ENCODE measurements at places on chromosomes 1 and 21.

DNA sequence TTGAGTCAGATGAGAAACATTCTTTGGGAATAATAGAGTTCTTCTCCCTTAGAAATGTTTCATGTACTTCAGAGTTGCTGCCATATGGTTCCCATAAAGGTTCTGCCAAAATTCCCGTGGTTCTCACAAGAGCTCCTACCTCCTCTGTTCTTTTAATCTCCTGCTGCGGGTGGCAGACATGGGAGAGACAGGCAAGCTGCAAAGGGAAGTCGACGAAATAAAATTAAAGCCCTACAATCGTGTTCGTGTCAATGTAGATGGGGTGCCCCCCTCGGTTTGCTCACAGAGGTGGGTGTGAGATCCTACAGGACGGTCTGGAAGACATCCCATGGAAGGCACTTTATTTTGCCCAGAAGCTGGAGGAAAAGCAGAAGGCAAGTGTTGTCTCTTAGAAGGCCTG lies 276.0 kb downstream of the RWDD3 start:
- DNase-seq: no peak

DNA sequence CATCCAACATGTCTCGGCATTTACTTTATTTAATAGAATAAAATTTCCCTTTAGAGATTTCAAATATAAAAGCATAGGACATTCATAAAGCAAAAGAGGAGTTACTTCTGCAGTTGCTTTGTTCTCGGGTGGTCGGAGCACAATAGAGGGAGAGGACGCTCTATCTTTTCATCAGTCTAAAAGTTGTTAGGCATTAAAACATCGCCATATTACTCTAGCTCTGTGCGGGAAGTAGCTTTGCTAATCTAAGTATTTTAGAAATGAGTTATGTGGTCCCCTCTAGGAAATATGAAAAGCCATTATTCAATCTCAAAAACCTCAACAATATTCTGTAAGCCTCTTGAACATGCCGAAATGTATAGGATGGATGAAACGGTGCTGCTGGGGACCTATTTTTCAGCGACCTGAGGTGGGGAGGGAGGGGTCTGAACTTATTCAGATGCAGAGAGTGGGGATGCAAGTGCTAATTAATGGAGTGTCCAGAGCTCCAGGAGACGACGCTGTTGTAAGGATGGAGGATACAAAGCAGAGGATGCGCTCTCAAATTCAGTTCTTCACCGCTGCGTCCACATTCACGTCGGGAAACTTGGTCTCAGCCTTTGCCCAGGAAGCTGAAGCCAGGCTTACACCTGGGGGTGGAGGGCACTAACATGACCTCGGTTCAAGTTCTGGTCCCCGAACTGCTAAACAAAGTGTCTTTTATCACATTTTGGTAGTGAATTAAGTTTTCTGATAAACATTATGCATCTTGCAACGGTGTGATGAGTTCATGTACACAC lies 6.3 kb downstream of the CDKN2C start:
- DNase-seq: no peak

- no peak for DNase-seq
Observed at GRCh38 chr21:18340387-18340942, 63.1 kb downstream of the TMPRSS15 start.

GRCh38 chr1:183583466-183583865 lies 6.8 kb downstream of the NCF2 start:
- DNase-seq: no peak

- DNase-seq: peak; percentile 67
Observed at GRCh38 chr1:16986962-16987361, 6.5 kb upstream of the MFAP2 start.

DNA sequence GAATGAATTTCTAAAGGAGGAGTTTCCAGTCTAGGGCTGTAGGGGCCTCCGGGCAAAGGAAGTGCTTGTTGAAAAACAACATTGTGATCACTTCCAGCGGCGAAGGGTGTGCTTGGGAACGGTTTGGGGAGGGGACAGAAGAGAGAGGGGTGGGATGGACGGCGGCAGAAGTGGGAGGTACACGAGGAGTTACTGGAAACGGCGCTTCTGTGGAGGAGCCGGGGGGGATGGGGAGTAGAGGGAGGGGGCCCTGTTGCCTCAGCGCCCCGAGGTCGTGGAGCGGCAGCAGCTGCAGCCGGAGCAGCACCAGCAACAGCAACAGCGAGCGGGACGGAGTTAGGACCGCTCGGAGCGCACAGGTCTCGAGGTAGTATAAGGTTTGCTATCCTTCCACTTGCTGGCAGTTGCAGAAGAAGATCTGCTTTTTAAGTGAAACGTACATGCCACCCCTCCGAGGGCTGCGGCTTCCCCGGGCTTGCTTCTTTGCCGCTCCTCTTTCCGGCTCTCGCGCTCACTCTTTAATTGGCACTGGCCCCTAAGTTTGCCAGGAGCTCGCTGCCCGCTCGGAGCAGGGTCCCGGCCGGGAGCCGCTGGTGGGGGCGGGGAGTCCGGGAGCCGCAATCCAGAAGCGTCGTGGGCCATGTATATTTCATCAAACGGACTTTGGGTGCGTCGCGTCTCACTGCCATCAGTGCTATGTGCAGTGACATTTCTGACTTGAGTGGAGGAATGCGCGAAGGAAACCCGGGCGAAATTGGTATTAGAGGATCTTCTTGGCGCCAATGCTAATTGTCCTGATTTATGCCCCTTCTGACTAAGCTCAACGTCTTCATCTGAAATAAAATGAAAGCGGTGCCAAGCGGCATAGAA lies 771 bp upstream of the NTNG1 start:
- peak; percentile 52 for DNase-seq

- no peak for DNase-seq
Observed at GRCh38 chr1:71492298-71493041, 411.6 kb upstream of the ZRANB2 start.

DNA sequence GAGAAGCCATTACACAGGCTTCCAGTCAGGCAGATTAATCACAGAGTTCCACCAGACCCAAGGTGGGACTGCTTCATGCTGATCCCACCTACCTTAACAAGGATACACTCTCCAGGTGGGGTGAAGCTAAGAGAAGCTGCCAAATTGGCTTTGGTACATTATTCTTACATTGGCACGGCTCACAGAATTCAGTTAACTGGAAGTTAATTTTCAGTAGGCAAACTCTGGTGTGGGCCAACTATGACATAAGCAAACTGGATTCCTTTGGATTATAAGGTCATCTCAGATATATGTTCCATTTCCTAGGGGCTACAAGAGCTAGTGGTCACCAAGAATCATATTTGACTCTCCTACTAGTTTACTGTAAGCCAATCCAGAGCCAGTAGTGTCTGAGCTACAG lies 448.8 kb upstream of the BEND5 start:
- DNase-seq: no peak

DNA sequence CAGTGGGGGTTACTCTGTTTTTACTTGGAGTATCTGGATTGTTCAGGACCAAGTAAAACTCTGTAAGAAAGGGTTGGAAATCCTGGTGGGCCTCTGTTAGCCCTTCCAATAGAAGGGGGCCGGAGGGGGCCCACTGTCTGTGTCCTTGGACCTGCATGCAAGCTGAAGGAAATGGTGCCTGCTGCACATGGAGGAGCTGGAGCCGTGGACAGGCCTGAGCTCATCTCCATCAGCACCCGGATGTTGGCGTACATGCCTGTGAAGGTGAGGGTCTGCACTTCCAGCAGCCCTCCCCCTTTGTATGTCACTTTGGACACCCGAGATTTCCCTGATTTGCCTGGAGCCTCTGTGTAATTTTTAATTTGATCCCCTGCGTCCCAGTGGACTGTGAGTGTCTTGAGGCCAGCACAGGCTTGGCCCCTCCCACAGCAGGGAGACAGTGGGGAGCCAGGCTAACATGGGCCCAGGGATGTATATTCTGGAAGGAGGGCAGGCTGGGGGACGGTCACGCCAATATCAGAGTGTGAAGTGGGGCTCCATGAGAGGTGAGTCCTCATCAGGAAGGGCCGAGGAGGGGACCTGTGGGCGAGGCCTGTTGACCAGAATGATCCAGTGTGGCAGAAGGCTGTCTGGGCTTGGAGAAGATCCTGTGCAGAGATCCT lies 16.8 kb downstream of the GALNT2 start:
- no peak for DNase-seq

DNA sequence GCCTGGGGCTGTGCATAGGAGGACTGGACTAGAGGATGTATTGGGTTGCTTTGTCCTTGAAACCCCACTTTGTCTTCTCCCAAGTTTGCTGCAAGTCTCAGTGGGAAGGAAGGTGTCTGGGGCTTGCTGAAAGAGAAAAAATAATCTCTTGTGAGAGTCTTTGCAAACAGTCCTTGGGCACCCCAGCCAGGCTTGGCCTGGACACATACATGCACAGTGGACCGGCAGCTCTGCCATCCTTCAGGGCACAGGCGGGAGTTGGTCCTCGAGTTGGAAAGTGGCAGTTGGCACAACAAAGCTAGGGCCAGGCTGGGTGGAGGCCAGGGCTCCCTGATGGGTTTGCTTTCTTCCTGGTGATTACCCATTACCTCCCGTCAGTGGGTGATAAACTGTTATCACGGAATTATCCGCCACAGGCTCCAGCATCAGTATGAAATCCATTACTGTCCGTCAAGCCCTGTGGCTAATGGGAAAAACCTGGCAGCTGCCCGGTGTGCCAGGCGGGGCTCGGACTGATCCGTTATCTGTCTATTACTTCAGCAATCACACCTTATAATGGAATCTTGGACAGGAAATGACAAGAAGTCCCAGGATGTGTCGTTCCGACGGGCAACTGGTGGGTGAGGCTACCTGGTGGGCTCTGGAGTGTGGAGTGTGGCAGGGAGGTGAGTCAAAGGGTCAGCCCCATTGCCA lies 265.7 kb downstream of the GRIK3 start:
- no peak for DNase-seq

DNA sequence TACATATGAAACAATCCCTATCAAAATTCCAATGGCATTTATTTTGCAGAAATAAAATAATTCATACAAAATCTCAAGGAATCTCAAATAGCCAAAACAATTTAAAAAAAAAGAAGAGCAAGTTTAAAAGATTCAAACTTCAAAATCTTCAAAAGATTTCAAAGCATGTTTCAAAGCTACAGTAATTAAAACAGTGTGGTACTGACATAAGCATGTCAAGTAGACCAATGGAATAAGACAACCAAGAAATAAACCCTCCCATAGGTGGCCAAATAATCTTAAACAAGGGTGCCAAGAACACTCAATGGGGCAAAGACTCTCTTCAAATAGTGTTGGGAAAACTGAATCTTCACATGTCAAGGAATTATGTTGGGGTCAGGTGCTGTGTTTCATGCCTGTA lies 28.0 kb upstream of the UCK2 start:
- DNase-seq: no peak

DNA sequence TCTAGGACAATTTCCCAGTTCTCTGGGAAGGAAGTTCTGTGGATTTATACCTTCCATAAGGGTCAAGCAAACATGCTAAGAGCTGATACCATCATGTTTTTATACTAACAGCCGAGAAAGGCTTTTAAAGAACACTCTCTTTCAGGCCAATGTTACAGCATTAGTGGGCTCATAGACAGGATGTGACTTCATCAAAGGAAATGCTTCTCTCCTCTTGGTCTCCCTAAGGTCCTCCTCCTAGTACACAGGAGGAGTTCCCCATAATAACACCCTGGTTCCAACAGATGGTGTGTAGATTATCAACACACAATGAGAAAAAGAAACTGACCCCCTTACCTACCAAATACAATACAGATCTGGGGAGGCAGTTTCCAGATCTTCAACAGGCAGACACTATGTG lies 26.7 kb upstream of the GLIS1 start:
- DNase-seq: no peak

GRCh38 chr1:151026460-151026859 lies 9.9 kb upstream of the BNIPL start:
- DNase-seq: no peak

GRCh38 chr1:12527564-12527963 lies 90.4 kb downstream of the DHRS3 start:
- no peak for DNase-seq

DNA sequence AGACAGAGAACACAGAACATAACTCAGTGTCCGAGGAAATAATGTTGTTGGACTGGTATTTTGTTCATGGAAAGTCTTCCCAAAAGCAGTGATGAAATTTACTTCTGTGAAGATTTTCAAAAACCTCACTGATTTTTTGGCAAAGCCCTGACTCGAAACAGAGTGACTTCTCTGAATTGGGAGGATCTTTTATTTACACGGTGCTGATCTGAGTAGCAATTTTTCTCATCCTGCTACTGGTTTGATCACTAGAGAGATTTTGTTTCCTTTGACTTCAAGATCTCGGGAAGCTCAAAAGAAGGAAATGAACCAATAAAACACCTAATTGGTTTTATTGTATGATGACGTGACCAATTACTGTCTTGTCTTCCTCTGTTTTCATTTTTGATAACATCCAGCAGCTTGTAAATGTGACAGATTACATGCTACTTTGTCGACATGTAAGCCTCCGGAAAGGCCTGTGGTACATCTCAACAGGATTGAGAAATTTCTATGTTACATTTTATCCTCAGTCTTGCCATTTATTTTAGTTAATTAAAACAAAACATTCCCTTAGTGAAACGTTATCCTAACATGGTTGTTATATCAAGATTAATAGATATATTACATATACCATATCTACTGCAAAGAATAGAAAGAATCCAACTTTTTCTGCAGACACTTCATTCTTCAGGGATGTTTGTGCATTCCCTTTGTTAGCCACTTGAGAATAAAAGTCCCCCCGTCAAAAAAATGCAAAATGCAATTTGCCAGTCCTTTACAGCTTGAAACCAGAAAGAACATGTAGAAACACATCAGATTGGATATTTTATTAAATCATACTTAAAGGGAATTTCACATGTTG lies 42.8 kb upstream of the IFI44L start:
- no peak for DNase-seq

GRCh38 chr1:84301004-84301784 lies at the start of gene SAMD13:
Gene SAMD13, plus strand, starts transcription at chr1:84301708. Its CDS starts 1,527 bp downstream, at chr1:84303235.
- DNase-seq: peak; percentile 68

- DNase-seq: no peak
Observed at GRCh38 chr1:223538981-223539380, 126.5 kb downstream of the CAPN8 start.

GRCh38 chr1:68819190-68819829 lies 322.4 kb upstream of the DEPDC1 start:
- peak; percentile 55 for DNase-seq

- DNase-seq: no peak
Observed at GRCh38 chr21:25428537-25428936, 178.7 kb downstream of the MRPL39 start.

GRCh38 chr1:78678324-78678723 lies 28.7 kb downstream of the IFI44 start:
- DNase-seq: no peak

GRCh38 chr21:29195981-29196669 lies 65.7 kb downstream of the MAP3K7CL start:
- DNase-seq: peak; percentile 28

DNA sequence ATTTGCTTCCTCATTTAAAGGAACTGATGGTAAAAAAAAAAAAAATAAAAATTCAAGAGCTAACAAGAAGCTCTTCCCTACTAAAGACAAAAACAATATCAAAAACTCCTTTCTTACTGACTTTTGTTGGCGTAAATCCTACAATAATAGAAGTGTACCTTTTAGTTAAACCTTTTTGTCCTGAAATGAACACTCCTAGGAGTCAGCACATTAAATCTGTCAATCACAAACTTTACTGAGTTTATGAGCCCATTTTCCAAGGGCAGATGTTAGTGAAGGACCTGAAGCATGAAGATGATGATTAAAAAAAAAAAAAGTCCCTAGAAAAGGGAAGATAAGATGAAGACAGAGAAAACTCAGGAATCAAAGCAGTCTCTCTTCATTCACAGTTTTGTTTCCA lies 22.6 kb upstream of the DDX59 start:
- DNase-seq: no peak
